ENCODE measurements at places on chromosomes 2 and 18. TPM values are rescaled to one million over a fixed set of nuclear protein-coding genes. Genes with fewer than 3 reads are reported as not detected.

Gene MBP
- 192 TPM for total RNA-seq

Gene HMSD
- total RNA-seq = not detected

- no peak for DNase-seq
- no peak overlapping the region for H3K27ac ChIP-seq
- H3K27me3 ChIP-seq = no peaks in the 10 kb centered on the region
- H3K4me1 ChIP-seq = no peaks in the 10 kb centered on the region
Observed at GRCh38 chr2:47602996-47603395, 179.9 kb upstream of the MSH6 start.

GRCh38 chr2:232611559-232612218, 21.7 kb upstream of the EFHD1 start:
- H3K4me3 ChIP-seq = no peak overlapping the region
- no peak overlapping the region for H3K27ac ChIP-seq
- peak; percentile 64 for DNase-seq

All from B cell (primary cell).